ENCODE measurements at places on chromosomes 4 and X. TPM values are rescaled to one million over a fixed set of nuclear protein-coding genes. Genes with fewer than 3 reads are reported as not detected.

Gene CLDN22
- not detected for total RNA-seq

Gene MAGEA3
- 1.8 TPM for total RNA-seq

Gene FGF16
- total RNA-seq = 1.6 TPM

Gene PGM2
- total RNA-seq = 28.5 TPM

Gene SLC6A14
- total RNA-seq = 0.07 TPM

Gene GC
- 1.9 TPM for total RNA-seq

Gene AMBN
- not detected for total RNA-seq

Gene ADRA2C
- 21.8 TPM for total RNA-seq

GRCh38 chr4:183422962-183423631, 21.3 kb upstream of the CDKN2AIP start:
- H3K4me1 ChIP-seq = peaks cover 5% of the 10 kb centered on the region
- H3K4me3 ChIP-seq = no peak overlapping the region
- DNase-seq = no peak
- no peaks in the 10 kb centered on the region for H3K36me3 ChIP-seq
- H3K27me3 ChIP-seq = peaks cover 3% of the 10 kb centered on the region

DNA sequence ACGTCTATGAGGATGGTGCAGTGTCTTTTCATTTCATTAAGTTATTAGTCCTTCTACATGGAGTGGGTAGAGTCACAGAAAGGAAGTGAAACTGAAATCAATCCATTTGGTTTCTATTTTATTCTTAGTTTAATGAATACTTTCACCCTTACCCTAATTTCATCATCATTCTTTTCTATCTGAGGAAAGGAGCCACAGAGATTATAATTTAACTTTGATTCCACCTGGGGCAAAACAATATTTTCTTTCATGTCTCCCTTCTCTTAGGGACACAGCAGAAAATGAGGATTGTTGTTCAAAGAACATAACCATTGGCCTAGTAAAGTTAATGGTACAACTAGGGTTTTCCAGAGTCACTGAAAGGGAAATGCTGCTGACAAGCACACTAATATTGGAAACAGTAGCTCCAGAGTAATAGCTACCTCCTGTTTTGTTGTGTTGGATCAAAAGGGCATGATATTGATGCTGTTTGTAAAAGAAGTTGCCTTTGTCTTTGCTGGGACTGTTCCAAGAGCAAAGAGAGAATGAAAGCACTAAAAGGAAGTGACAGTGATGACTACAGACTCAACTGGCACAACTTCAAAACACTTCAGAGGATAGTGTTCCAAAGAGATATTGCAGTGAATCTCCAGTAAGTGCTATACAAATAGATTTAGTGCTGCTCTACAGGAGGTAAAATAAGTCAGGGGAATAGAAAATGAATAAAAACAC, 247.1 kb upstream of the PITX2 start:
- no peak overlapping the region for H3K4me3 ChIP-seq
- DNase-seq = no peak
- no peaks in the 10 kb centered on the region for H3K4me1 ChIP-seq
- H3K36me3 ChIP-seq = no peaks in the 10 kb centered on the region

- H3K4me3 ChIP-seq = no peak overlapping the region
- no peaks in the 10 kb centered on the region for H3K4me1 ChIP-seq
- no peaks in the 10 kb centered on the region for H3K27me3 ChIP-seq
- no peaks in the 10 kb centered on the region for H3K36me3 ChIP-seq
Measured at GRCh38 chr4:176805155-176805554, 12.4 kb upstream of the VEGFC start.

DNA sequence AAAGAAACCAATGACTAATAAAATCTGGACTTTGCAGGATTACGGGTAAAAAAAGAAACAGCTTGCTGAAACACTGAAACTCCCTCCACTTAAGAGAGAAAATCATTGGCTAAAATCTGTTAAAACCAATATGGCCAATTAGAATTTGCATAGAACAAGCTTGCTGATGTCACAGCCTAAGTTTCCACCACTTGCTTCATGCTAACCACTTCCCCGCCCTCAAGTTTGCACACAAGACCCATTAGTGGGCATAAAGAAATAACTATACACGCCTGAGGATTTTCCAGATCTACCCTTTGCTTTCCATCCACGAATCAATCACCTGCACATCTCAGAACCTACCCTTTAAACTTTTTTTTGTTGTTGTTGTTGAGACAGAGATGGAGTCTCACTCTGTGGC, 42.7 kb upstream of the PHEX start:
- H3K4me1 ChIP-seq = peaks cover 14% of the 10 kb centered on the region
- no peak overlapping the region for H3K4me3 ChIP-seq
- H3K27ac ChIP-seq = no peak overlapping the region
- no peak for DNase-seq
- peaks cover 44% of the 10 kb centered on the region for H3K36me3 ChIP-seq

GRCh38 chr4:170414360-170414759, 324.6 kb upstream of the AADAT start:
- no peaks in the 10 kb centered on the region for H3K27me3 ChIP-seq
- no peaks in the 10 kb centered on the region for H3K4me1 ChIP-seq
- no peak for DNase-seq
- H3K4me3 ChIP-seq = no peak overlapping the region
- H3K27ac ChIP-seq = no peak overlapping the region

DNA sequence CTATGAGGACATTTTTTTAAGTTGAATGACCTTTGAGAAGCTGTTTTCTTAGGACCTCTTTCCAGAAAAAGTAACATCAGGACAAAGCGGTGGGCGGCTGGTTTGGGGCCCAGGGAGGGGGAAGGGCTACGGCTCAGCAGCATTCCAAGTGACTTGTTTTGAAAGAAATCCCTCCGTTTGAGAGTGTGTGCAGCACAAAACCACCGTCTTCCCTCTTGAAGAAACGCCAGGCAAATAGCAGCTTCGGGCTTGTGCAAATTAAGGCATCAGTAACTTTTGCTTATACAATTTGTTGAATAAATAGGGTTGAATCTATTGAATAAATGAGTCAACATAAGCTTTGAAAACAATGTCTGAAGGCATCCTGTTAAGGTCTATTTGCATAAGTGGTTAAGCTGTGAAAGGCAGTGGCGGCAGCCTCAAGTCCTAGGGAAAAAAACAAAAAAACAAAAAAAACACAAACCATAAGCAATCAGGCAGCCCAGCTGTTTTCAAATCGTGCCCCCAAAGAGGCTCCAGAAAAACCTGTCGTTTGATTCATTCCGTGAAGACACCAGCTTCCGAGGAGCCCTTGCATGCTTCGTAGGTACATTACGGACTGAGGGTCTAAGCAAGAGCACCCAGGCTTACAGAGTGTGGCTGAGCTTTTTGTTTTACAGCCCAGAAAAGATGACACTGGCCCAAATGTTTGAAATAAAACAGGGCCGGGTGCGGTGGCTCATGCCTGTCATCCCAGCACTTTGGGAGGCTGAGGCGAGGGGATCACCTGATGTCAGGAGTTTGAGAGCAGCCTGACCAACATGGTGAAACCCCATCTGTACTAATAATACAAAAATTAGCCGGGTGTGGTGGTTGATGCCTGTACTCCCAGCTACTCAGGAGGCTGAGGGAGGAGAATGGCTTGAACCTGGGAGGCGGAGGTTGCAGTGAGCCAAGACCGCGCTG, 103.7 kb downstream of the CRLF2 start:
- H3K36me3 ChIP-seq = no peaks in the 10 kb centered on the region
- peaks cover 21% of the 10 kb centered on the region for H3K27me3 ChIP-seq
- peaks cover 64% of the 10 kb centered on the region for H3K4me1 ChIP-seq
- peak overlapping the region; percentile 98 for H3K27ac ChIP-seq
- DNase-seq = peak; percentile 42

- H3K4me3 ChIP-seq = no peak overlapping the region
- no peak overlapping the region for H3K27ac ChIP-seq
- no peaks in the 10 kb centered on the region for H3K4me1 ChIP-seq
- DNase-seq = no peak
- H3K36me3 ChIP-seq = no peaks in the 10 kb centered on the region
Measured at GRCh38 chr4:29224911-29225310, 1495.3 kb upstream of the PCDH7 start.

DNA sequence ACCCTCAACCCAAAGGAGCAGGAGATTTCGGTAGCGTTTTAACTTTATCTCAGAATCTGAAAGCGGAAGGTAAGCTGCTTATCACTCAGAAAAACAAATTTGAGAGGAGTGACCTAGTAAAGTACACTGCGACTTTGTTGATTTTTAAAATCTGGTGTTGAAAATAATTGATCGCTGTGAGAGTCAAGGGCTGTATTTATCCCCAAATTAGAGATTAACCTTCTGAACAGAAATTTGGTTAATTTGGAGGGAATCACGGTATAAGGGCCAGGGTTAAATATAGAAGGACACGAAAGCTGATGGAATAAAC, 212 bp downstream of the CLCN4 start:
- H3K27ac ChIP-seq = peak overlapping the region; percentile 83
- H3K4me1 ChIP-seq = peaks cover 31% of the 10 kb centered on the region
- DNase-seq = no peak
- H3K27me3 ChIP-seq = no peaks in the 10 kb centered on the region
- H3K36me3 ChIP-seq = no peaks in the 10 kb centered on the region
- H3K4me3 ChIP-seq = peak overlapping the region; percentile 64

- no peak for DNase-seq
- no peaks in the 10 kb centered on the region for H3K27me3 ChIP-seq
- H3K36me3 ChIP-seq = no peaks in the 10 kb centered on the region
- no peaks in the 10 kb centered on the region for H3K4me1 ChIP-seq
- no peak overlapping the region for H3K27ac ChIP-seq
Measured at GRCh38 chr4:176443646-176444409, 124.1 kb downstream of the SPCS3 start.

- H3K4me3 ChIP-seq = no peak overlapping the region
- H3K36me3 ChIP-seq = no peaks in the 10 kb centered on the region
- no peaks in the 10 kb centered on the region for H3K27me3 ChIP-seq
- H3K27ac ChIP-seq = no peak overlapping the region
- peaks cover 9% of the 10 kb centered on the region for H3K4me1 ChIP-seq
Measured at GRCh38 chr4:145945431-145946155, 7.0 kb upstream of the ZNF827 start.

DNA sequence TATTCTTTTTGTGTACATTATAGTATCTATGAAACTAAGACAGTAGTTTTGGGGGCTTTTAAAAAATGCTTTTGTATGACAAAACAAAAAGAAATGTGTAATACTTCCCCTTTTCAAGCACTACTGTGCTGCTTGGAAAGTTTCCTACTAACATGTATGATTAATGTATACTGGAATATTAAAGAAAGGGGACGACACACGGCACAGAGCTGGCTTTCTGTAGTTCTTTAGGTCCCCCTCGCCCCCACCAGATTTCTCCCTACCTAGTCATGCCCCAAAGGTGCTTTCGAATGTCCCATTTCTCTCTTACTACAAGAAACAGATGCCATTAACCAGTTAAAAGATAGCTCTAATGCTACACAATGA, 1.6 kb upstream of the AP1S2 start:
- no peak overlapping the region for H3K27ac ChIP-seq
- no peaks in the 10 kb centered on the region for H3K27me3 ChIP-seq
- H3K4me1 ChIP-seq = peaks cover 29% of the 10 kb centered on the region
- no peak for DNase-seq
- H3K36me3 ChIP-seq = peaks cover 19% of the 10 kb centered on the region

DNA sequence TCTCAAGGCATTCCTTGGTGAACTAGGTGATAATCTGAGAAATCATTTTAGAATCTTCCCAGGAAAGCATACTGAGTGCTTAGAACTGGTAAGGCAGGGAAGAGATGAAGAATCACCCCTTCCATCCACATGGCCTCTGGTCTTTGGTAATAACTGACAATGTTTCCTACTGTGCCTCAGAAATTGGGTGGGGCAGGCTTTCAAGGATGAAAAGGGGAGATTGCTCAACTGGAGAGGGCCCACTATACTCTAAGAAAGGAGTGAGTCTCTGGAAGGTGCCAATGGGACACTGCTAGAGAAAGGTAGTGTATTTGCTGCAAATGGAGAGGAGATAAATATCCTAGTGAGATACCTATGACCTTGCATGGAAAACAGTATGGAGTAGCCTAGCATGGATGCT, 135.0 kb upstream of the SCML1 start:
- 0 out of 2 replicates have a peak overlapping the region, but pooled peaks have one; percentile 18 for H3K4me3 ChIP-seq
- DNase-seq = no peak
- H3K36me3 ChIP-seq = no peaks in the 10 kb centered on the region
- H3K27ac ChIP-seq = peak overlapping the region; percentile 45

- no peaks in the 10 kb centered on the region for H3K4me1 ChIP-seq
- H3K27ac ChIP-seq = no peak overlapping the region
- H3K36me3 ChIP-seq = peaks cover 28% of the 10 kb centered on the region
Measured at GRCh38 chr4:144313370-144313769, 172.9 kb upstream of the GYPA start.

DNA sequence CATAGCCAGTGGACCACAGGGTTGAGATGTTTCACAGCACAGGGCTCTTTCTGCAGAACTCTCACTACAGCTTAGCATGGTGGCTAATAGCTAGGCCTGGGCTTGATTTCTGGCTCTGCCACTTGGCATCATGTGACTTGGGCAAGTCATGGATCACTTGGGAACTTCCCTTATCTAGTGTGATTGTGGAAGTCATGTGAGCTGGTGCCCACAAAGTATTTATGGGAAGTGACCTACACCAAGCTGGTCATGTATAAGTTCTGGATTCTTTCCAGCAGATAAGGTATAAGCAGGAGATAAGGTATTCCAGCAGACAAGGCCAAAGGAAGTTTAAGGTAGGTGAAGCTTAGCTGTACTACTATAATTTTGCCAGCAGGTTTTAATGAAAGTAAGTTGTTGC, 61.0 kb downstream of the REELD1 start:
- no peak overlapping the region for H3K27ac ChIP-seq
- H3K4me3 ChIP-seq = no peak overlapping the region
- H3K36me3 ChIP-seq = no peaks in the 10 kb centered on the region
- no peaks in the 10 kb centered on the region for H3K4me1 ChIP-seq
- no peak for DNase-seq
- no peaks in the 10 kb centered on the region for H3K27me3 ChIP-seq

All from WTC11 (cell line).